ENCODE measurements at places on chromosomes 2 and 18.

DNA sequence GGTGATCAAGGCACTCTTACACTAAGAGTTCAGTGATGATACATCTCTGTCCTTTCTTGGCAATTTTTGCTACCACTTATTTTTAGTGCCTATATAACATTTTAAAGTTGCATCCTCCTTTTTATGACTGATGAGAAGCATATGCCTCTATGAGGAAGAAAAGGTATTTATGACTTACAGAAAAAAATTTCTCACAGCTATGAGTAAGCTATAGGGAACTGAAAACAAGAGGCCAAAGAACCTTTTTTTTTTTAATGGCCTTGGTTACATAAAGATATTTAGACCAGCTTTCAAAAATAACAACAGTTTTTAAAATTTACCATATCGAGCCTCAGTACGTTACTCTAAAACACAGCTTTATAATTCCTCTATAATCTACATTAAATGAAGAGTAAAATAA lies 21.3 kb downstream of the MBD5 start:
- peak; percentile 59 for DNase-seq

GRCh38 chr2:156038021-156038420 lies 294.5 kb downstream of the NR4A2 start:
- DNase-seq = no peak

GRCh38 chr2:50148632-50149031 lies 883.3 kb downstream of the NRXN1 start:
- DNase-seq = no peak

DNA sequence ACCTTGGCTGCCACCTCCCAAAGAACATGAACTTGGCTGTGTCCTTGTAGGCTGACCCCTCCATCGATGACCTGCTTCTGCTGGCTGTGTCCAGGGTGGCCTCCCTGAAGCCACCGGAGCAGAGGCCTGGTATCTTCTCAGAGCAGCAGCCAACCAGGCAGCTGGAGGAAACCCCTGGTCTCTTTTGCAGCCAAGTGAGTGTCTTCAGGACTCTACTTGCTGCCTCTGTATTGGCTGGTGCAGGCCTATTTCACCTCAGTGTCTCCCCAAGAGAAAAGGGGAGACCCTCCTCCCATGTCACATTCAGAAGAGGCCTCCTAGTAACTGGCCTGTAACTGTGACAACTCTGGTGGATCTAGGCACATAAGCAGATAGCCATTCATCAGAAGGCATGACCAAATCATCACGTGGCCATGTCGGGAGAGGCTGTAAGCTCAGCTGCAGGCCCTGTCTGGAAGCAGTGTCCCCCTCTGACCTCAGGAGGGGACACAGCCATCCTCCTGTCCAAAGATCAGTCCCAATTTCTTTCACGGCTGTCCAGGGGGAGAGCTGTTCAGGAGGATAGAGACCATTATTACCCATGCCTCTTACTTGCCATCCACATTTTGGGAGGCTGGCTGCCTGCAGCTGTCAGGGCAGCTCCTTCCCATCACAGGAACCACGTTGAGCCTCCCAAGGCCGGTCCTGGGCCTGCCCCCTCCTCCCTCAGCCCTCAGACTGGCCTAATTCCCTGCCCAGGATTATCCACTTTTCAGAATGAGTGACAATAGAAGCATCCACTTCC lies 20.9 kb upstream of the ROCK2 start:
- no peak for DNase-seq

- no peak for DNase-seq
Observed at GRCh38 chr2:160290598-160290997, 90.5 kb upstream of the ITGB6 start.

DNA sequence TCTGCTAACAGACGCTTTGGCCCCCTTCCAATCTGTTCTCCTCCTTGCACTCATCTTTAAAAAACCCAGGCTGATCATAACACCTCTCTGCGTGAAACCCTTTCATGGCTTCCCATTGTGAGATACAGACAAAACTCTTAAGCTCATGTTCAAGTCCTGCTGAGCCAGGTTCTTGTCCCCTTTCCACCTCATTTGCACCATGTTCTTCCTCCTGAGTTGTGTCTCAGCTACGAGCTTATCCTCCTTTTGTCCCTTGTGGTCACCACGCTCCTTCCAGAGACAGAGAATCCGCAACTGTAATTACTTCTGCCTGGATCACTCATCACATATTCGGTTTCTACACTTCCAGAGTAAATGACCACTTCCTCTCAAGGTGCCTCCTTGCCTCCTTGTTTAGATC lies 238.8 kb downstream of the ACTR3 start:
- no peak for DNase-seq

DNA sequence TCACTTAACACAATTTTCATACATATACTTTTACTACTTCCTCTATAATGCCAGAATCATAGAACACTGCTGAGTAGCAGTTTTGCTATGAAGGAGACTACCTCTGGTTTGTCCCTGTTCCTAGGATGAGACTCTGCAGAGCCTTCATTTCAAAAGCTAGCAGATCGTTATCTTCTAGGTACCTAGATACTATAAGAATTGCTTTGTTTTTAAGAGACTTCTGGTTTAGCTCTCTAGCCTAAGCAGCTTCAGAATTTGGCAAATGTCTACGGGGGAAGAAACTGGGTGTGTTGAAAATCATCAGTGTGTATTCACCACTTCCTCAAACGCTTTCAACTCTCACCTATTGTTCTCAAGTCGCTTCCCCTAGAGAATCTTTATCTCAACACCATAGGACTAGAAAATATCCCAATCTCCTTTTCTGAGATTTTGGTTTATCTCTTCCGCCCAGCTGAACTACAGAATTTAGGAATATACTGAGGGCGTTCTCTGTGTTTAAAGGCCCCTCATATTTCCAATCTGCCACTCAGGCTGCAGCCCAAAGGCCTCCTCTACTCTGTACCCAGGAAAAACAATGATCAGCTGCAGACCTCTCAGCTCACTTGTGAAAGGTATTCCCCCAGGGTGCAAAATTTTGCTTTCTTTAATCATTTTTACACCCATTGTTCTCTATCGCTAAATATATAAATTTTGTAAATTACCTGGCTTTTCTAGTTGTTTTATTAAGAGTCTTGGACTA lies 28.7 kb downstream of the SMAD2 start:
- no peak for DNase-seq

GRCh38 chr18:23196119-23197007 lies 61.1 kb downstream of the CABLES1 start:
- no peak for DNase-seq

- DNase-seq = no peak
Observed at GRCh38 chr2:25955869-25956535, 26.3 kb downstream of the KIF3C start.

DNA sequence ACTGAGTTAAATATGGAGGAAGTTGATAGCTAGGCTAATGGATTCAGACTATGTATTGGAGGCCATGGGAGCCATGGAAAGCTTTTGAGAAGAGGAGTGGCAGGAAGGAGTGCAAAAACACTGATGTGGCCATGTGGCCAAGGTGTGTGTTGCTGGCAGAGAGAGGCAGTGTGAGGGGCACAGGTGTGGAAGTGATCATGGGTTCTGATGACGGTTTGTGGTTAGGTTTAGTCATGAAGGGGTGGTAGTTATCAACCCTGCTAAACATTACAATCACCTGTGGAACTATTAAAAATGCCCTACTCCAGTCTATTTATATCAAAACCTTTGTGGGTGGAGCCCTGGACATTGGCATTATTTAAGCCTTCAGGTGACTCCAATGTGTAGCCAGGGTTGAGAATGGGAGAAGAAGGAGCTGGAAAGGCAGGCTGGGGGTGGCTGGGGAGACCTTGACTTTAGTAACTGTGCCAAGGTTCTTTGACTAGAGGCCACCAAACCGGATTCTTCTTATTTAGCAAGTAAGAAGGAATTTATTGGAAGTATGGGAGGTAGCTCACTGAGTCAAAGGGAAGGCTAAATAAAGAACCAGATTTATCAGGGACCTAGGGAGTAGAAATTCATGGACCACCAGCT lies 13.5 kb downstream of the GPR39 start:
- DNase-seq = no peak

DNA sequence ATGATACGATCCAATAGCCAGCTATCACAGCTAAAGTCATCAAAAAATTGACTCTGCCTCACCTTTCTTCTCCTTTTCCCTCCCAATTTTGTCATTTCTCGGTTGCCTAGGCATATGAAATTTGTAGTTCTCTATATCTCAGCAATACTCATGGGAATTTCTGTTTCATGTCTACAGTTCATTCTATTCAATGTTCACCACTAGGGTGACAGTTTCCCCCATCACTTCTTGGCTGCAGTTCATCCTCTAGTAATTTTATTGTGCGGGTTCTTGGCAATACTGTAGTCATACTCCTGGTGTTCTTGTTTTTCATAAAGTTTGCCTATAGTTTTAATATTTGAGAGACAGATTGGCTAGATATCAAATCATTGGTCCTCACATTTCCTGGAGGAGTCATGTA lies 872.2 kb upstream of the ID2 start:
- DNase-seq = no peak

- DNase-seq = no peak
Observed at GRCh38 chr2:158486970-158487325, 30.2 kb downstream of the PKP4 start.

DNA sequence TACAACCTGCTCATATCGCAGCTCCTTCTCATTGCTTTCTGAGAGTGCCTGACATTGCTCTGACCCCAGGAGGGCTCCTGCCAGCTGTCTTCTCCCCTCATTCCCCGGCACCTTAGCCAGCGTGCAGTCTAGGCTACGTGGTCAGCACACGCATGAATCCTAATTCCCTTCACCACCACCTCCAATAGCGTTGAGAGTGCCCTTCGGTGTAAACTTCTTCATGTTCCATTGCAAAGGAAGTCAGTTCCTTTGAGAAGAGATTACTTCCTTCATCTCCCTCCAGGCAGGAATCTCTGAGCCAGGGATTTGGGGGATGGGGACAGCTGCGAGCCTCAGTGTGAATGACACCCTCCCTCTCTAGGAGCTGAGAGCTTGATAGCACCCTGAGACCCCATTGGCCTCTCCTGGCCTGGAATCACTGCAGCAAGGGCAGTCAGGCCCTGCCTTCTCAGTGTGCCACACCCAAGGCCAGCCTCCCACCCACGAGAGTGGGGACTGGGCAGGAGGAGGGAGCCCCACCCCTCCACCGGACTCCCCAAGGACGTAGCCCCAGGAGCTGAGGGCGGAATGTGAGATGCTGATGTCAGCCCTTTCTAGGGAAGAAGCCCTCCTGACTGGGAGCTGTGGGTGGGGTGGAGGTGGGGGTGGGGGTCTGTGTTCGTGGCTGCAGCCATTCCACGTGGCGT lies 53.4 kb downstream of the SLC66A2 start:
- DNase-seq = no peak

DNA sequence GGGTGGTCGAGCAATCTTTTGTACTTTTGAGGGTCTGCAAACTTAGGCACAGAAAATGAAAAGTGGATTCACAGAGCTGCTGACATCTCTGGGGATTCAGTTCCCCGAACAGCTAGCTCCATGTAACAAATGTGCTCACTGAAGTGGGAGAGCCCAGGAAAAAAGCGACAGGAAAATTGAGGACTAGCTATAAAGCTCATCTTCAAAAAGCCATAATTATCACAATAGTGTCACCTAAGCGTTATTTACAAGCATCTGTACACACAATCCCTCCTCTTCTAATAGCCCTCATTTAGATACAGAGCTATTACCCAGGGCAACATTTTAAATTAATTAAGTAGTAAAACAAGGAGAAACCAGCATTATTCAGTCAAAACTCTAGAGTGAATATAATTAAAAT lies 36.1 kb downstream of the RNF152 start:
- DNase-seq = no peak

- DNase-seq = peak; percentile 86
Observed at GRCh38 chr2:215396595-215397313, 39.1 kb downstream of the FN1 start.

DNA sequence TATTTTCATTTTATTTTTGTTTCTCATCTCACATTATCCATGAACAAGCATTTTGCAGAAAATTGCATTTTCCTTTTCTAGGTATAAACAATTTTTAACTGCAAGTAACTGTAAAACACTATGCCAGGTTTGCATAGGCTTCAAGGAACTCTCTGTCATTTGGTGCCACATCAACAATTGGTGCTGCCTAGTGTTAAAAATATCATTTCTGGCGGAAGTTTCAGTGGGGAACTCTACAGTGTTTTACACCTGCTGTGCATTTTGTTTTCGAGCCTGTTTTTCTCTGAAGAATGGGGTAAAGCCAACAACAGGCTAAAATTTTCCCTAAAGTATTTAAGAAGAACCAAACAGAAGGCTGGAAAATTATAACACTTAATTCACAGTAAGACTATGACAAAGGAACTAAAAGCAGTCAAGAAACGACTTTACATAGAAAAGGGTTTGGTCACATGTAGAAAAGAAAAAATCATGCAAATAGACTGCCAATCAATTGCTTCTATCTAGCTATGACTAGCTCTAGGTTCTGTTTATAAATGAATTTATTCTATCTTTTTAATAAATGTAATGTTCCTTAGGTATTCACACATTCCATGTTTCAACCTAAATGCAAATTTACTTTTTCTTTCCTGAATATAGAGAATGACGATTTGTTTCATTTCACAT lies 21.4 kb upstream of the FRZB start:
- no peak for DNase-seq

- DNase-seq = no peak
Observed at GRCh38 chr2:134041877-134042276, 212.0 kb upstream of the MGAT5 start.

DNA sequence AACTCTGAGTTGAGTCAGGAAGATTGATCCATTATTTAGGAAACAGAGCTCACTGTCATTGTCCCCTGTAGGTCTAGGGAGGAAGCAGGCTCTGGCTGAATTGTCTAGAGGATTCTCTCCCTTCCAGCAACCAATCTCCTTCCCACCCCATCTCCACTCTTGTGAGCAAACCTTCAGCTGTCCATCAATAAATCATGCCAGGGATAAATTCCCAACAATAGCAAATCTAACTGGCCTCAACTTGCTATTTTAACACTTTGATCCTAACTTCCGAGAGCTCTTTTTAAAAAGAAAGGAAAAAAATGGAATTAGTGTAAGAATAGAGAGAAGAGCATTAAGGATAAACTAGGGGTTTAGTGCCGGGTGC lies 53.5 kb downstream of the ATP8B1 start:
- DNase-seq = no peak

GRCh38 chr2:43341959-43342757 lies 115.8 kb upstream of the ZFP36L2 start:
- no peak for DNase-seq

DNA sequence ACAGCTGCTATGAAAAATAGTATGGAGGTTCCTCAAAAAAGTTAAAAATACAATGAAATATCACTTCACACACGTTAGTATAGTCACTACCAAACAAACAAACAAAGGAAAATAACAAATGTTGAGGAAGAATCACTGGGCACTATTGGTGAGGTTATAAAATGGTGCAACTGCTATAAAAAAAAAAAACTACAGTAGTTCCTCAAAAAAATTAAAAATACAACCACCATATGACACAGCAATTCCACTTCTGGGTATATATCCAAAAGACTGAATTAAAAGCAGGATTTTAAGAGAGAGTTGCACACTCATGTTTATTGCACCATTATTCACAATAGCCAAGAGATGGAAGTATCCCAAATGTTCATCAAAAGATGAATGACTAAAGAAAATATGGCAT lies 80.9 kb upstream of the POU3F3 start:
- DNase-seq = no peak

GRCh38 chr2:130759906-130760753 lies 4.8 kb downstream of the AMER3 start:
- no peak for DNase-seq

- no peak for DNase-seq
Observed at GRCh38 chr2:20579866-20580265, 71.0 kb downstream of the HS1BP3 start.

- DNase-seq = no peak
Observed at GRCh38 chr2:132518302-132518701, 101.7 kb downstream of the GPR39 start.

All from fibroblast of skin of left quadriceps (primary cell).